Glomerular endothelial cell (primary cell): ENCODE measurements at places on chromosomes 1 and 21.

DNA sequence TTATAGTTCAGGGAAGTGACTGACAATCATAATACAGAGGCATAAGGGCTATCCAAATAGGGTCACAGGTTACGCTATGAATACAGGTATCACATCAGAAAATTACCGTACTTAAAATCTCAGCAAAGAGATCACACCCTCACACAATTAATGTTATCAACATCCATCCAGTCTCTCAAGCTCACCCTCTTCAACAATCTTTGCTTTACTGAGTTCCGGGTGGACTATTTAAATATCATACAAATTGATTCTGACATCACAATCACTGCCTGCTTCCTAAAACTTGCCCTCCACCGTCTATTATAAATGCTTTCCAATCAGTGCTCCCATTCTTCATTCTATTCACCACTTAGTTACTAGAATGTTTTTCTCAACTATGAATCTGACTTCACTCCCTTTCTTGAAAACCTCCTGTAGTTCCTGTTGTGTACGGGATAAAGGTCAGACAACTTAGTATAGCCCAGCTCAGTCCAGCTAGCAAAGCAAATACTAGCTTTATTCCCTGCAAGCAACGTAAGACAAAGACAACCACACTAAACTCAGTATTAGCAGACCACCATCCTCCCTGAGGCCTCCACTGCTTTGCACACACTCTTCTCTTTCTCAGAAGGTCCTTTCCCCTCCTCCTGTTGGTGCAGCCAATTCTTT, 398.7 kb downstream of the SMYD3 start:
- DNase-seq: no peak

GRCh38 chr1:101706366-101706765, 290.4 kb downstream of the OLFM3 start:
- no peak for DNase-seq

GRCh38 chr1:119733754-119734153, 22.0 kb downstream of the PHGDH start:
- no peak for DNase-seq

DNA sequence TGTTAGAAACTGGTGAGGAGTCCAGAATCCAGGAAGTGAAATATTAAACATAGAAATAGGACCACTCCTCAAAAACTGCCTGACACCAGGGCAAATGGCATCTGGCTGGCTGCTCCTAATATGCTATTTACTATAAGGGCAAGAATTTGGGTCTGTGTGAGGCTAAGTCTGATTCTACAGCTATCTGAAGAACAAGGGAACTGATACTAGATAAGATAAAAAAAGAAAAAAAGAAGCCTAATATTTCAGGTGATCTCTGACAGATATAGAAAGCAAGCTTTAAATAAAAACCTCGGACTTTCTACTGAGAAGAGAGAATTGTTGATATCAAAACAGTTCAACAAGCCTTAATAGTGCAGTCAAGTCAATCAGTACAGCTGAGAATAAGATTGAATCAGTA, 42.1 kb upstream of the VAV3 start:
- no peak for DNase-seq

- DNase-seq: no peak
Measured at GRCh38 chr1:18237371-18237770, 129.8 kb downstream of the IGSF21 start.

GRCh38 chr1:200198236-200198635, 170.7 kb downstream of the NR5A2 start:
- DNase-seq: no peak

- no peak for DNase-seq
Measured at GRCh38 chr1:54485416-54485815, 62.6 kb upstream of the ACOT11 start.

GRCh38 chr1:180181048-180181447, 26.4 kb downstream of the QSOX1 start:
- DNase-seq: no peak

- no peak for DNase-seq
Measured at GRCh38 chr1:238186887-238187574, 296.3 kb upstream of the ZP4 start.

DNA sequence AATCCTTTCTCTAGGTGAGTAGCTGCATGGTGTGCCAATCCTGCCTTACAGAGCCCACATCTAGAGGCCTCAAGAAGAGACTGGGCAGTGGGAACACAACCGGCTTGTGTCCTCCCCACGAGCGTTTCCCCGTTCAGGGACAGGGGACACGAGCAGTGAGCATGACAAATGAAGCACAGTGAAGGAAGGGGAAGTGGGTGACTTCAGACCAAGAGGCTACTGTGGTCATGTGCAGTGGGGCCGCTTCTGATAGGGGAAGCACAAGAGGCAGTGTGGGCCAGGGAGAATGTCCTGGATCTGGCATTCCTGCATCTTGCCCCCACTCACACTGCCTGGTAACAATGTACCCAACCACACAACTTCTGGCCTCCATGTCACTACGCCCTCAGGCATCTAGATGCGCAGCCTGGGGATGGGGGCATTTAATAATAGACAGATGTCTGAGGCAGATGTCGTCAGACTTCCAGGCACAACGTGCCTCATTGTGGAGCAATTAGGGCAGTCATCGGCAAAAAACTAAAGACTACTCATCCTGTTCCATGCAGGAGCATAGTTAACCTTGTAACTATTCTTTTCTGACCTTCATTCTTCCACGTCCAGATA, 155.6 kb upstream of the NBPF11 start:
- DNase-seq: no peak

DNA sequence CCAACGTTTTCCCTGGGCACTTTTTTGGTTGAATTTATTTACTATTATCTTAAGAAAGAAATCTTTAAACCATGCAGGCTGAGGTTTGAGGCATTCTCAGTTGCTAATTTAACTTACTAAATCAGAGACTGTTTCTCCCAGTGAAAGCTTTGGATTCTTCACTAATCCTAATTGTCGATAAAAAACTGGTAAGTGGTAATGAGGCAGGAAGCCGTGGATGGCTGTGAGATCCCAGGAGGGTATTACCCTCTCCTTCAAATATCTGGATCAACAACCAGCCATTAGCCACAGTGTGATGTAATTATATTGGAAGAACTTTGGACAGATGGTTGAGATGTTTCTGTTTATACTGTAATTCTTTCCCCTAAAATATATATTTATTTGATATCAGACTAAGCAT, 485.0 kb downstream of the DISC1 start:
- DNase-seq: no peak
